ENCODE measurements at places on chromosomes 1 and 21.

DNA sequence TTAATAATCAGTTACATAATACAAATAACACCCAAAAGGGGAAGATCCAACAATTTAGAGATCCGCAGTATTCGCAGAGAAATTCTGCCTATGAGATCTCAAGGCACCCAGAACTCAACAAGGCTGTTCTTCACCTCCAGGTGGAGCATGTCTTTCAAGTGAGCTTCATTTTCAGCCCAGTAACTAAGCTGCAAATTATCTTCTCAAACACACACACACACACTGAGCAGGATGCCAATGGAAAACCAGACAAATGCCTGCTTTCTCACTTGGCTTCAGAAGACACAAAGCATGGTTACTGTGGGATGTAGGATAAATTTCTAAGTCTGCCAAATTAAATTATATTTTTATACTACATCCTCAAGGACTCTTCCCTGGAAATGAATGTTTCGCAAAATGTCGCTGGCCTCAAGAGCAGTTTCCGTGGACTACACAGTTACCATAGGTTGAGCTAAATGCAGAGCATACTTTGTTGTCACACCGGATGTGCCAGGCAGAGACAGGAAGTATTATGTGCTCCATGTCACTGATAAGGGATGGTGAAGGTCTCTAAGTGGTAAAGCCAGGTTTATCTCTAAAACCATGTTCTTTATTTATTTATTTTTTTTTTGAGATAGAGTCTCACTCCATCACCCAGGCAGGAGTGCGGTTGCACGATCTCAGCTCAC, 30.3 kb downstream of the UBR4 start:
- no peak for DNase-seq

GRCh38 chr1:92125204-92125603, 45.1 kb downstream of the BTBD8 start:
- no peak for DNase-seq

- no peak for DNase-seq
Observed at GRCh38 chr1:209767706-209768105, 11.9 kb downstream of the TRAF3IP3 start.

GRCh38 chr1:1021010-1021919, 1.3 kb downstream of the AGRN start:
- no peak for DNase-seq

DNA sequence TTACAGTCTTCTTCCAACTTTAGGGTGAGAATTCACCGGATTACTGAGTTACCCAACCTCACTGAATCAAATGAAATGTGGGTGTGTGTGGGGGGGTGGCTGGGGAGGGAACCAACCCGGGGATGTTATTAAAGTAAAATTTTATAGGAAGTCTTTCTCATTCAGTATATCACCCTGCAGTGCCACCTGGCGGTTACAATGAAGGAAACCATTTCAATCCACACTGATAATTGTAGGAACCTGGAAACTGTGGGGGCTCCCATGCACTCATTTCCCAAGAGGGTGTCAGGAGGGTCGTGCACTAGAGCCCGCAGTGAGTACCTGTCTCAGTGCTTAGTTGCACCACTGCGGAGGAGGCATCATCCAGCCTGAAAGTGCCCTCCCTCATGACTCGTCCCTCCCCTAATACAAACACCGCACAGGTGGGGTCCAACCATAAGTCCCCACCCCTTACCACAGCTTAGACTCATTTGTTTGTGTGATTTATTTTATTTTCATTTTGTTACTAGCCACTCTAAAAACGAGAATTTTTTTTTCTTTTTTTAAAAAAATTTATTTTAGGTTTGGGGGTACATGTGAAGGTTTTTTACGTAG, 29.1 kb upstream of the IGSF5 start:
- DNase-seq = no peak

DNA sequence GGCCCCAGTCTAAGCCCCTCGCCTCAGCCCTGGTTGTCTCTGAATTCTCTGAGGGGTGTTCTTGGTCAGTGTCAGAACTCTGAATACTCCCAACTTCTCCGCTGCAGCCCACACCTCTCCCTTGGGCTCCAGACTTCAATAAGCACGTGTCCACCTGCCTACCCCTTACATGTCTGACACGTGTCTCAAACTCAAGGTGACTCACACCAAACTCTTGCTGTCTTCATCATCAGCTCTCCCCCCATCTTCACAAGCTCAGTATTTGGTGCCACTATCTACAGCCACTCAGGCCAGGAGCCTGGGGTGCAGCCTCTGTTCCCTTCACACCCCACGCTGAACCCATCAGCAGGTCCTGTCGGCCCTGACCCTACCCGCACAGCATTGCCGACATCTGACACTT, 18.8 kb upstream of the UBXN10 start:
- no peak for DNase-seq
